ENCODE measurements at places on chromosomes 7 and 10.

DNA sequence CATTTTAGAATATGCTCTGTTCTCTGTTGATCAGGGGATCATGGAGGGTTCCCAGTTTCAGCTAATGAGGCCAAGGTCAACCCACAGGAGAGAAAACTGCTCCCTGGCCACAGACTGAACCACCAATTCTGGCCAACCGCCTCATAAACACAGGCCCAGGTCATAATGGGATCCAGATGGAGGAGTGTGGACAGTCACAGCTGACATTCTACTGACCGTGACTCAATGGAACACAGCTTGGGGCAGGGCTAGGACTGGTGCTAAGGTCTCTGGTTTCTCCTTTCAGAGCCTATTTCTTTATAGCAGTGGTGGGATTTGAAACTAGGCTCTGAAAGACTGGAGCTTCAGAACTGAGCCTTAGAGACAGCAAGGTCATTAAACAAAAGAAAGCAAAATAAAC is 68.3 kb downstream of the HIPK2 start:
- no peak for DNase-seq

DNA sequence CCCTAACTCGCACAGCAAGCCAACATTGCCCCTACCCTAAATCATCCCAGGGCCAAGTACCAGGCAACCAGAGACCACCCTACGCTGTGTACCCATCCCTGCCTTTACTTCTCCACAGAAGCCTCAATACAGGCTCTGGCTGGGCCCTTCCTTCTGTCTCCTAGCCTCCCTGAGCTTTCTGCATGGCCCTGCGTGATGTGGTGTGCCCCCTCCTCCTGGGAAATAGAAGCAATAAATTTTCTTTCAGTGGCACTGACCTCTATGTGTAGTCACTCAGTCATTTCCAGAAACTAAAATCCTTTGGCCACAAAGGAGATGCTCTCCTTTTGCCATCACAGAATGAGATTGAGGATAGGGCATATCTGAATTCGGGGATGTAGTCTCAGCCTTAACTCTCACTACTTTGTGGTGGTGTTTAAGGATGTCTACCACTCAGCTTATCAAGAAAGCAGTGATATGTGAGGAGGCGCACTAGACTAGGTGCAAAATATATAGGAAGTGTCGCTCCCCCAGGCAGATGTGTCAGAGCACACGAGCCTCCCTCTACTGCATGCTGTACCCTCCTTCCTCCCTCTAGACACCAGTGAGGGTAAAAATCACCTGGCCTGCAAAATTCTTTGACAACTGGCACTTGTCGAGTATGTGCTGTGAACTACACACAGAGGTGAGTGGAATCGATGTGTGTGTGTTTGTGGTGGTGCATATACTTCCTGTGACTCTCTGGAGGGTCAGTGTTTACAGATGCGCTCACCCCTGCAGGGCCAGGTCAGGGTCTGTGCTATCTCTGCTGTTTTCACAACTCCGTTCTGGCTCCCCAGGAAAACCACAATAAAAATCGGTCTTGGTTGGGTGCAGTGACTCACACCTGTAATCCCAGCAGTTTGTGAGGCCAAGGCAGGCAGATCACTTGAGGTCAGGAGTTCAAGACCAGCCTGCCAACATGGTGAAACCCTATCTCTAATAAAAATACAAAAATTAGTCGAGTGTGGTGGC is 825.9 kb upstream of the IGFBP3 start:
- no peak for DNase-seq

DNA sequence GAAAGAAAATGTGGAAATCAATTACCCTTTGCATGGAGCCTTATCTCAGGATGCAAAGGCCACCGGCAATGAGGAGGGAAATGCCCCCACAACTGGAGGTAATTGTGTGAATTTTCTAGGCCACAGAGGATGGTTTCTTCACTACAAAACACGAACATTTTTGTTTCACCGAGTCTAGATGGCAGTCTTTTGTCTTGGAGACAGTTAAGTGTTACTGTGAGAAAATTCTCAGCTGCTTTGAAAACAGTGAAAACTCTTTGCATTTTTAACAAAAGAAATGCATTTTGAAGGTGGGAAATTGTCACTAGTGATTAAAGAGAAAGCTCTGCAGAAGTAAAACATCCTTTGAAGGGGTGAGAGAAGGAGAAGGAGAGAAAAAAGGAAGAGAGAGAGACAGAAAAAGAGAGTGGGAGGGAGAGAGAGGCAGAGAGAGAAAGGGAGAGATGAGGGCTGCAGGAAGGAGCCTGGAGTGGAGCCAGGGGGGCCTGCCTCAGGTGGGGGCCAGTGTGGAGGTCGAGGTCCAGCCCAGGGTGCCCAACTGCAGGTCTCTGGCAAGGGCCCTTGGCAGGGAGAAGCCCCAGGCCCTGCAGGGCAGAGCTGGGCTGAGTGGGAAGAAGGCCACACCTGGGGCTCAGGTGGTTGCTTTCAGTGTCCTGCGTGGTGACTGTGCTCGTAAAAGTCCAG is 261.4 kb downstream of the ADARB2 start:
- DNase-seq: no peak

- DNase-seq: no peak
Measured at GRCh38 chr7:115032715-115033703, 111.1 kb downstream of the MDFIC start.

DNA sequence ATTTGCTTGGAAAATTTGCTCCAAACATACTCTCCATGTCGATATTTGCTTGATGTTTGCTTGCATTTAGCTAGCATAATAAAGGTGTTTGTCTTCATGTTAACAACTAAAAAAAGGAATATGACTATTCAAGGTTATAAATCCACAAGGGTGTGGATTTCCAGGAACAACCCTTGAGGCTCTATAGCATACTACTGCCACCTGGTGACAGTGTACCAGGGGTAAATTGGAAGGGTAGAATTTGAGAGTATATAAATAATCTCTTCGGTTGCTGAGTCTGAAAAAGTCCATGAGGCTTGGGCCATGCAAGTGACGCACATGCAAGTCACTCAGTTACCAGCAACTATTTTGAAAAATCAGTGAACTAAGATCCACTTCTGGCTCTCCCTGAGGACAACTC is 68.4 kb downstream of the SLIT1 start:
- no peak for DNase-seq

DNA sequence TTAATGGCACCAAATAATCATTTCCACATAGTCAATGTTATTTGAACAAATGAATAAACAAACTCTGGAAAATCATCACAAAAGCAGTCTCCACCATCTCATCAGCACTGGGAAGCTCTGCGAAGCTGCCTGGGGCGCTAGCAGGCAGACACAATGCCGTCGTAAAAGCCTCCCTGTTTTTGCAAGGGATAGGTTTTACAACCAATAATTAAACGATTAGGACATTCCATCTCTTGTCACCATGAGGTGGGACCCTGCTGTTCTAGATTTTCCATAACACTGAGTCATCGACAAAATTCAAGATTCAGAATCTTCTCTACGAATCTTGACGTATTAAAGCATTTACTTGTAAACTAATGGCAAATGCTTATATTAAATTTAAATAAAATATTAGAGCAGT is 172.8 kb upstream of the AKR1E2 start:
- DNase-seq: no peak

GRCh38 chr10:76015245-76015644 is 583.8 kb downstream of the LRMDA start:
- DNase-seq: no peak

GRCh38 chr7:64885520-64886240 is 17.4 kb upstream of the ZNF273 start:
- peak; percentile 16 for DNase-seq

GRCh38 chr7:150337179-150337578 is 4.2 kb downstream of the RARRES2 start:
- DNase-seq: no peak

GRCh38 chr7:13990319-13990983 is 985 bp upstream of the ETV1 start:
- peak; percentile 75 for DNase-seq

DNA sequence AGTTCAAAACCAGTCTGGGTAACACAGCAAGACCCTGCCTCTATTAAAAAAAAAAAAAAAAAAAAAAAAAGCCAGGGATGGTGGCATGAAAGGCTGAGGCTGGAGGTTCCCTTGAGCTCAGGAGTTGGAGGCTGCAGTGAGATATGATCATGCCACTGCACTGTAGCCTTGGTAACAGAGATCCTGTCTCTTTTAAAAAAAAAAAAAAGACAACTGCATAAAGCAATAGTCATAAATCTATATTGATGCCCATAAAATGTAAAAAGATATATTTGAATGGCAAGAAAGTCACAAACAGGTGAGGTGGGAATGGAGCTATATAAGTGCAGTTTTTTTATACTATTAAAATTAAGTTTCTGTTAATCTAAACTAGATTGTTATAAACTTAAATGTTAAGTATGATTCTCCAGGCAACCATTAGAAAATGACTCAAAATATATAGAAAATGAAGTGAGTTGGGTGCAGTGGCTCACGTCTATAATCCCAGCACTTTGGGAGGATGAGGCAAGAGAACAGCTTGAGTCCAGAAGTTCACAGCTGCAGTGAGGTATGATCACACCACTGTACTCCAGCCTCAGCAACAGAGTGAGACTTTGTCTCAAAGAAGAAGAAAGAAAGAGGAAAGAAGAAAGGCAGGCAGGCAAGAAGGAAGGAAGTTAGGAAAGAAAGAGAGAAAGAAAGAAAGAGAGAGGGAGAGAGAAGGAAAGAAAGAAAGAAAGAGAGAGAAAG is 13.4 kb upstream of the HNRNPH3 start:
- no peak for DNase-seq

- peak; percentile 72 for DNase-seq
Measured at GRCh38 chr7:95632609-95633008, 36.3 kb upstream of the PDK4 start.

- DNase-seq: no peak
Measured at GRCh38 chr10:119257899-119258419, 50.6 kb downstream of the GRK5 start.

DNA sequence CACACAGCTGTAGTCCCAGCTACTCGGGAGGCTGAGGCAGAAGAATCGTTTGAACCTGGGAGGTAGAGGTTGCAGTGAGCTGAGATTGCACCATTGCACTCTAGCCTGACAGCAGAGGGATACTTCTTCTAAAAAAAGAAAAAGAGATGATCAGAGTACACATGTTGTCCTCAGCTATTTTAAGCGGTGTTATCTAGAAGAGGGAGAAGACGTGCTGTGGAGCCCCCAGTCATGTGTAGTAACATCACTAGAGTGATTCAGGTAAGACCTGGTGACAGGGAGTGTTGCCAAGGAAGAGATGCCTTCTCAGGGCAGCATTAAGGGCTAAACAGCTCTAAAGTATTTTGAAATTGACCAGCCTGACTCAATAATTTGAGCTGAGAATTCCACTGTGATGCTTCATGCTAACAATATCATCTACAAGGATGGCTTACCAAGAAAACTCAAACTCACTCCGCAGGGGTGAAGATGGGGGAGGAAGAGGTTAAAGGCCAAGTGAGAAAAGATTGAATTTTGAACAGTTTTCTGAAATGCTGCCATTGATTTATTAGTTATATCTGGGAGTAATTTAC is 97.4 kb downstream of the KLF6 start:
- no peak for DNase-seq

DNA sequence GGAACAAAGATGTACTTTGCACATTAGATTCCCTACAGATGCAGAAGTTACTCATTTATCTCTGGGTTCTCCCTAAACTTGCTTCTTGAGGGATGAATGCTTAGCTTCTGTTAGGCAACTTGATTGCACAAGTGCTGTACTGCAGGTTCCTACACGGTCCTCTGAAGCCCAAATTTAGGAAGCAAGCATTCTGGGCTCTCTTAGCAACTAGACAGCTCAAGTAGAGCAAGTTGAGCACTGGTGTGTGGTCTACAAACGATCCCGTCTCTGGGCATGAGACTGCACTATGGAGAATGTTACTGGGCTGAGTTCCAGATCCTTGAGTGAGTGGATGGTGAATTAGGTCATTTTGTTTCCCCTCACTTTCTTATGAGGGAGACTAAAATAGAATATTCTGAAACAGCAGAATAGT is 14.3 kb downstream of the SEMA3D start:
- DNase-seq: no peak

- DNase-seq: no peak
Measured at GRCh38 chr10:26524161-26524896, 86.2 kb downstream of the APBB1IP start.

DNA sequence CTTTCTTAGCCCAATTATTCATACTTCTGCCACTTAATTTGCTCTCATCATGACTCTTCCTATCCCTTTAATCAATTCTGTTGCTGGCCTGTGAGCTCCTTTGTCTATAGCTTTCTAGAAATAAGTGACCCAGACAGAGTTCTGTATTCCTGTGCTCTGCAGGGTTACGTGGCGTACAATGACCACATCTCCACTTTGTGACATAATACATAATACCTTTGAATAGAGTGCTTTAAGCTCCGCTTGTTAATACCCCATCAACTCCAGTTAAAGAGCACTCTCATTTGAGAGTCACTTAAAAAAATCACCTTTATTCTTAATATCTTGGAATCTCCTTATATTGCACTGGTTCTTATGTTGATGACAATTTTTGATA is 619.0 kb downstream of the PARD3 start:
- no peak for DNase-seq

GRCh38 chr7:123460616-123461015 is 73.8 kb downstream of the IQUB start:
- no peak for DNase-seq

GRCh38 chr10:123409884-123410283 is 255.7 kb downstream of the BUB3 start:
- DNase-seq: no peak

GRCh38 chr10:128095027-128095752 is 31.0 kb downstream of the MKI67 start:
- no peak for DNase-seq

GRCh38 chr10:71093531-71093930 is 118.8 kb upstream of the UNC5B start:
- DNase-seq: peak; percentile 36
